Inflammatory macrophage treated with lipopolysaccharide for 1 hour (primary cell): ENCODE measurements at places on chromosomes 2 and 18.

- DNase-seq = no peak
Observed at GRCh38 chr18:75464356-75464755, 36.9 kb upstream of the SMIM21 start.

- no peak for DNase-seq
Observed at GRCh38 chr18:62769216-62769615, 53.9 kb downstream of the PHLPP1 start.

DNA sequence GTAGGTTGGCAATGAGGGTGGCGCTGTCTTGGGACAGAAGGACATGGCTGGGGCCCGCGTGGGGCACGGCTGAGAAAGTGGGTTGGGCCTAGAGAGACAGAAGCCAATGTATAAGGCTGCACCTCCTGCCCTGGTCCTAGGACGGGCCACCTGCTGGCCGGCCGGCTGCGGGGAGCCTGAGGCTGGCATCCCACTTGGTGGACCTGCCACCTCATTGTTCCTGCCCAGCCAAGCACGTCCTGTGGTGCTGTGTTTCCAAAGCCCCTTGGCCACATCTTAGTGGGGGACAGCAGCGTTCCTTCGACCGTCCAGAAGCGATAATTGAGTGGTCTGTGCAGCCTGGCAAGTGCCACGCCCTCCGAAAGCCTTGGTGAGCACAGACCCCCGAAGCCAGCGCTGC, 223.9 kb downstream of the LDLRAD4 start:
- no peak for DNase-seq

DNA sequence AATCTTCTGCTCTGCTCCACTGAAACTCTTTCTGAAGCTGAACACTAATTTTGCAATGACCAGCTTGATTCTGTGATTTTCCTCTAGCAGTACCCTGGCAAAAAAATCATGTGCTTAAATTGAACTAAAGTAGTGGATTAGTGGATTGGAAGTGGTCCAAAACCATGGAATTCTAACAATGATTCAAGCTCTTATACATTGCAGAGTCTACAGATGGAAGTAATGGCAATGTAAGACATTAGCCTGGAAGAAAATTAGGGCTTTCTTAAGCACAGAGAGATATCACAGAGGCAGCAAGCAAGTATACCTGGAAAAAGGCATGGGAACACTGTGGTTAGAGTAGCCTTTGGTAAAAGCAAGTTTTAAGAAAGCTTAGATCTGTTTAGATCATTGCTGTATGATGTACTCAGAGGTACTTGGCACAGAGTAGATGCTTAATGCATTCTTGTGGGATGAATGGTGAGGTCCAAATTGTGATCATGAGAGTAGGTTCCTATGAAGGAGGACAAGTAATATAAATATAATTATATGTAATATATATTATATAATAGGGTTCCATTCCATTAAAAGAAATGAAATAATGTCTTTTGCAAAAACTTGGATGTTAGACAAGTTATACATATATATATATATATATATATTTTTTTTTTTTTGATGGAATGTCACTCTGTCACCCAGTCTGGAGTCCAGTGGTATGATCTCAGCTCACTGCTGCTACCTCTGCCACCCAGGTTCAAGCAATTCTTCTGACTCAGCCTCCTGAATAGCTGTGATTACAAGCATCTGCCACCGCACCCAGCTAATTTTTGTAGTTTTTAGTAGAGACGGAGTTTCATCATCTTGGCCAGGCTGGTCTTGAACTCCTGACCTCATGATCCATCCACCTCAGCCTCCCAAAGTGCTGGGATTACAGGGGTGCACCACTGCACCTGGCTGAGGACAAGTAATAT, 172.2 kb upstream of the SCN7A start:
- DNase-seq = no peak

- DNase-seq = no peak
Observed at GRCh38 chr2:218963601-218964000, 4.1 kb downstream of the CDK5R2 start.

GRCh38 chr18:63186520-63187222, 132.9 kb downstream of the BCL2 start:
- DNase-seq = peak; percentile 39

GRCh38 chr18:57950542-57950941, 93.5 kb upstream of the NEDD4L start:
- DNase-seq = no peak

GRCh38 chr2:48287976-48288375, 242.0 kb upstream of the STON1 start:
- peak; percentile 54 for DNase-seq

DNA sequence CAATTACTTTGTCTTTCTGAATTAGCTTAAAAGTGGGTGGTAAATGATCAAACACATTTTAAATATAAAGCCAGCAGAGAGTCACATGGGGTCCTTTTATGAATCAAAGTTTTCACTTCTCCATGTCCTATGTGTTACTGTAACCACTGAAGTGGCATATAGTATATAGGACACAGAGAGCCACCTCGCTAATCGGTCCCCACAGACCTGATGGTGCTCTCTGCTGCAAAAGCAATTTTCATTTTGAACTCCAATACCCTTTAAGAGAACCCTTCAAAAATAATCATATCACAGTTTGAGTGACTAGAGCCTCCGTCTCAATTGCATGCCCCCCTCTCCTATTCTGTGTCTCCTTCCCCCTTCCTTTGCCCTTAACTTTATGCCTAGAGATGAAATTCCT, 272.8 kb downstream of the ERBB4 start:
- no peak for DNase-seq

DNA sequence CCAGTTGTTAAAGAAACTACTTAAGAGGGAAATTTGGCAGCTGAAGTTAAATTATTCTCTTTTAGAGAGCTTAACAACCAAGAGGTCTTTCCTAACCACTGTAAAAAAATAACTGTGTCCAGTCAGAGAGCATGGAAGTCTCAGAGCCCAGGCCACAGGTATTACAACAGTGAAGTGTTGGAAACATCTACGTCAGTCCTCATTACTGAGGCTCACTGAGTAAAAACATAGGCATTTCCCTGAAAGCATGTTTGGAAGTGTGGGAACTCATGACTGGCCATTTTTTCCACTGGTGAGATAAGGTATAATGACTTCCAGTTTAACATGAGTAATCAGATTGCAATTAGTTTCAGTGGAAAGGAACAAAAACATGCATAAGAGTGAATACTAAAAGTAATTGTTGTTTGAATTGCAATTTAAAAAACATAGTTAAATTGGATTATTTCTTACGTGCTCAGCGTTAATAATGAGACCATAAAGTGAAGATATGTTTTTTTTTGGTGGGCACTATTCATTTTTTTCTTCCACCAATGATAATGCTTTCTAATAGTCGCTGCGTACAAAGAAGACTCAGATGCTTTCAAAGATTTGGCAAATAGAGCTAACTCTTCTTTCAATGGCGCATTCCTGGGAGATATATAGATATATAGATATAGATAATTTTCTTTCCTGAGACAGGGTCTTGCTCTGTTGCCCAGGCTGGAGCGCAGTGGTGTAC, 60.8 kb downstream of the EFEMP1 start:
- DNase-seq = no peak

DNA sequence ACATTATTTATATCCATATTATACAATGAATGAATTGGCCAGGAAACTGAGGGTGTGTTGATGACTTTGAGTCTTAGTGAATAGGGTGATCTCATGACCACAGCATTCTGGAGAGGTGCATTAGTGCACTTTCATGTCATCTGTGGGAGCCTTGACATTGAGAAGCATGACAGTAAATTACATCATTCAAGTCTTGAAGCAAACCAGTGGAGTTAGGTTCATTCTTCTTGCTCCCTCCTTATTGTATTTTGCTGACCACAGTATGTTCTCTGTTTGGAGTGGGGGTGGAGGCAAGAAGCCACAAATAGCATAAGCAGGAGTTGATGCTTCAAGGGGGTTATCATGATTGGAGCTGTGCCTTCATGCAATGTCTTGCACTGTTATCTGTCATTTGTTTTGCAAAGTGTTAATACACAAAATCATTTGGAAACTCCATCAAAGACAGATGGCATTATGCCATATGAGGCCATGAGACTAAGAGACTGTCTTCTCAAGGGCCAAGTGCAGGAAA, 680.2 kb downstream of the NYAP2 start:
- DNase-seq = peak; percentile 45

DNA sequence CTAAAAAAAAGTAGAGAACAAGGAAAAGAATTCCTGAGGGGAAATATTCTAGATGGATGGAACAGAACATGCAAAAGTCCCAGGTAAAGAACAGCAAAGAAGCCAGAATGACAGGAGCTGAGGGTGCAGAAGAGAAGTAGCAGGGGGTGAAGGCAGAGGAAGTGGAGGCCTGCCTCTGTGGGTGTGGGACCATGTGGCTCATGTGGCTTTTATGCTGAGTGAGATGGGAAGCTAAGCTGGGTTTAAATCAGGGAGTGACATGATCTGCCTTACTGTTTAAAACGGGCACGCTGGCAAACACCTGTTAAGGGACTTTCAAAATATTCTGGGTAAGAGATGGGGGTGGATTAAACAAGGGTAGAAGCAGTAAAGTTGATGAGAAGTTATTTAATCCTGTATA, 40.0 kb downstream of the GKN2 start:
- DNase-seq = peak; percentile 57

GRCh38 chr18:13051159-13051558, 60.0 kb downstream of the CEP192 start:
- DNase-seq = no peak

- no peak for DNase-seq
Observed at GRCh38 chr2:218437969-218438368, 19.0 kb downstream of the VIL1 start.

- DNase-seq = no peak
Observed at GRCh38 chr2:231123362-231123898, 1.4 kb downstream of the HTR2B start.

- DNase-seq = no peak
Observed at GRCh38 chr2:5657231-5657630, 35.0 kb upstream of the SOX11 start.

- DNase-seq = no peak
Observed at GRCh38 chr2:134144651-134145050, 109.2 kb upstream of the MGAT5 start.

GRCh38 chr2:85291425-85292023, 36.3 kb downstream of the TGOLN2 start:
- DNase-seq = peak; percentile 70

DNA sequence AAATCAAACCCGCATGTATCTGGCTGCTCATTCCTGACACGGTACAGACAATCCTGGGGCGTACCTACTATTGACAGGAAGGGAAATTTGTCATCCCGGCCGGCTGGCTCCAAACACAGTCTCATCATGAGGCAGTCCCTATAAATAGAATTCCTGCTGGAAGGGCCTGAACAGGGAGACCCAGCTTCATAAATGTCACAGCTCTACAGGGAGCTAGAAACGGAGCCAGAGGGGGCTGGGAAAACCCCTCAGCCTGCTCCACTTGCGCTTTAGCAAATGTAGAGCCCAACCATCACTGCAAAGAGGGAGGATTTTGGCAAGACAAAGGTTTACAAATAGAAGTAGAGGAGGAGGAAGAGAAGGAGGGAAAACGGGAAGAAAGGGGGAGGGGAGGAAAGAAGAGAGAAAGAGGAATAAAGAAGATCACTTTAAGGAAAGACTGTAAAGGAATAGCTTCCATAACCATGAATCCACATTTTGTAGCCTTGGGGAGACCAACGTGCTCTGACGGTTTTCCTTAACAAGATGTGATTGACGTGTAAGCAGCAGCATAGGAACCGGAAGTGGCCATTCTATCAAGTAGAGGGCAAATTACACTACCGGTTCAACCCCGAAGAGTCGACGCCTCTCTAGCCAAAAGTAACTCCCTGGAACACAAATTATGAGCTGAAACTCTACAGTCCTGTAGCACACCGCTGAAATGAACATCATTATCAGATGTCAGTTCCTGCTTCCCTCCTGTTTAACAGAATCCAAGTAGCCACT, 56.8 kb upstream of the TTN start:
- DNase-seq = no peak

DNA sequence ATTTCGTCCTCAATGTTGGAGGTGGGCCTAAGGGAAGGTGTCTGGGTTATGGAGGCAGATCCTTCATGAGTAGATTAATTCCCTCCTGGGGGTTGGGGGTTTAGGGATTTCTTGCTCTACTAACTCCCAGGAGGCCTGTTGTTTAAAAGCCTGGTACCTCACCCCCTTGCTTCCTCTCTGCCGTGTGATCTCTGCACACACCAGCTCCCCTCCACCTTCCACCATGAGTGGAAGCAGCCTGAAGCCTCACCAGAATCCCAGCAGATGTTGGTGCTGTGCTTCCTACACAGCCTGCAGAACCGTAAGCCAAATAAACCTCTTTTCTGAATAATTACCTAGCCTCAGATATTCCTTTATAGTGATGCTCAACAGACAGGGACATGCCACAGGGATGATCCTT, 141.5 kb downstream of the ZNF516 start:
- no peak for DNase-seq

DNA sequence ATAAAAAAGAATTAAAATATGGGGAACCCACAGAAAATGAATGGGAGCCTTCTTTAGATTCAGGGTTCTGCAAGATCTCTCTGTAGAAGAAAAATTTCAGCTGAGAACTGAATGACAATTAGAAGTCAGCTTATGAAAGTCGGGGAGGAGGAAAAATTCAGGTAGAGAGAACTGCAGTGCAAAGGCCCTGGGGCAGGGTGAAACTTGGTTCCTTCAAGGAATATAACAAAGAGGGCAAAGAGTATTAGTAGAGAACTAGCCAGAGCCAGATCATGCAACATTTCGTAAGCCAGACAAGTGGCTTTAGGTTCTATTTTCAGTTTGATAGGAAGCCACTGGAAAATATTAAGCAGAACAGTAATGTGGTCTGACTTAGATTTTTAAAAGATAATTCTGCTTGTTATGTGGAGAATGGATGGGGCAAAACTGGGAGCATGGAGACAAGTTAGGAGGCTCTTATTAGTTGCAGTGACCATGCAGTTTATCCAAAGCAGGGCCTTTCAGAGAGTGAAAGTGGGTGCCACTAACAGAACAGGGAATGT, 27.9 kb downstream of the RAB27B start:
- no peak for DNase-seq

DNA sequence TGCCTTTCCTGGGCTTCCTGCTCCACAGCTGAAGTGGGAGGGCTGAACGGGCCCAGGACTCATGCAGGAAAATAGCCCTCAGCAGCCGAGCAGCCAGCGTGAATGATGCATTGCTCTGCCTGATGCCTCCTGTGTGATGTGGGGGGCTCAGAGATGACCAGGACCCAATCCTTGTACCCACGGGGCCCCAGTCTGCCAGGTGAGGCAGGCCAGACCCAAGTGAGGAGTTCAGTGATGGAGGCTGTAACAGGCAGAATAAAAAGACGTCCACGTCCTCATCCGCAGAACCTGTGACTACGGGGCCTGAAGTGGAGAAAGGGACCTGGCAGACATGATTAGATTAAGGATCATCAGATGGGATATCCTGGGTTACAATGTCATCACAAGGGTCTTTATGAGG, 194.9 kb upstream of the HDAC4 start:
- no peak for DNase-seq

- peak; percentile 72 for DNase-seq
Observed at GRCh38 chr2:102005989-102006885, 14.5 kb downstream of the IL1R2 start.

DNA sequence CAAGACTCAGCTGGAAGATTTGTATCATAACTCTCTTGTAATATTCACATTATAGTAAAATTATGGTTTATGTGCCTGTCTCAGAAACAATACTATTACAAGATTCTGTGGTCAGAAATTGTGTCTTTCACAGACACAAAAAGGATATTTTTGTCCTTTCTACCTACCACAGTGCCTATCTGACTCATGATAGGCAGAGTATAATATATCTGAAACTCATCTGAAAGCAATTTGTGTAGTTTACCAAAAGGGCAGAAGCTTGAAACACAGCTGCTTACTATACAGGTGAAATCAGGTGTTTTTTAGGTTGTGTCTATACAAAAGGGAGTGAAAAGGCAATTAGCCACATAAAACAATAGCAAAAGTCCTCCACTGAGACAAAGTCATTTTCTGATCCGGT, 10.9 kb downstream of the TMEM200C start:
- no peak for DNase-seq
